ENCODE measurements at places on chromosomes 6 and 20.

DNA sequence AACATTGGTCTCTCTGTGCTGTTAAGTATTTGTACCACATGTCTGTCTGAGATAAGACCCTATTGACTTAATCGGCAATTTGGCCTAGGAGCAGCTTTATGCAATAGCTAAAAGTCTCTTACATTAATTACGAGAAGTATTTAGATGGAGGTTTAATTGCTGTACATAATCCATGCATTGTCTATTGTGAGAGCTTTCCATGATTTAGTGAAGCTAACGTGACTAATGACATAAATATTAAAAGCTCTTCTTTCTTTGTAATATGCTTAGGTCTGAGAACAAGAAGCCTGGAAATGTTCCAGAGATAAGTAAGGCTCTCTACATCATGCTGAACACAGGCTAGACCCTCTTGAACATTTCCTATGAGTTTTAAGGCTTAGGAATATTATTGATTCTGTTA, 32.7 kb upstream of the FAM83B start:
- DNase-seq, result no peak

- no peak for DNase-seq
Measured at GRCh38 chr6:157602521-157603295, 220.3 kb upstream of the SNX9 start.

DNA sequence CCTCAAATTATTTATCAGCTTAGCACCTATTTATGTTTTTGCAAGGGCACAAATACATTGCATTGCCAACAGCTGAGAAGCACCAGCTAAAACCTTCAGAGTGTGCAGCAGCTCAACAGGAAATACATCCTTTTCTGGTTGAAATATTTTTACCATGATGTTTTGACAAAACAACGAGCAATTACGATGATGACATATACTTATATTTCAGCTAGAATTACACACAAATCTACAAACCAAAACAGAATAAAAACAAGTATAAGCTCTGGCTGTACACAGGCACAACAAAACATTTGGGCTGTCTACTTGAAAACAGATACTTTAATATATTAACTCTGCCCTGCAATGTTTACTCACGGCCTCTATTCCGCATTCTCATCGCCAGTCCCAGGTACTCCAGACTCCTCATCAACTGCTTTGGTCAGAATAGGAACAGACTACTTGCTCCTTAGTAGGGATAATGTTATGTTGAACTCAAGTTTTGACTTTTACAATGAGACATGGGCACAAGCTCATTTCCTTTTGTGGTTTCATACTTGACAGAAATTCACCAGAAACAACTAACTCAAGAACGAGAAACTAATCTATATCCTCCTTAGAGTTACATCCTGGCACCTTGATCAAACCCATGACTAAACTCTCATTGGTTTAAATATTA, 377.6 kb downstream of the ESR1 start:
- DNase-seq, result no peak

DNA sequence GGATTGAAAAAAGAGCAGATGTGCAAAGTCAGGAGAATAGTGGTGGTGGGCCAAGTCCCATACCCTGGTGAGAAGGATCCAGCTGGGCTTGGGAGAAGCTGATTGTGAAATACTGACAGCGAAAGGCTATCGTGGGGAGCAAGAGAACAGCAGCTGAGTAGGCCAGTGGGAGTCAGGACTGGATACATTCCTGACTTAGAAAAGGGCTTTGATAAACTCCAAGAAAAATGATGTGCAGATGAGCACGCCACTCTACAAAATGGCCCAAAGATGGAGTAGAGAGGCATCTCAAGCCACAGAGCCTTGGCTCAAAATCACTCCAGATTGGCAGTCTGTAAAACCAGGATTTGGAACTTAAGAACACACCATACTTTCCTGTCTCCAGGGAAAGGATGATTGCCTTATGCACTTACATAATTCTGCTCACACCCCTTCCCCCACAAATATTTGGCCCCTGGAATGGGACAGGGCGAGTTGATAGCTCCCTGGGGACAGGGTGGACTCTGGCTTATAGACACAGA, 578.7 kb downstream of the MAFB start:
- no peak for DNase-seq

DNA sequence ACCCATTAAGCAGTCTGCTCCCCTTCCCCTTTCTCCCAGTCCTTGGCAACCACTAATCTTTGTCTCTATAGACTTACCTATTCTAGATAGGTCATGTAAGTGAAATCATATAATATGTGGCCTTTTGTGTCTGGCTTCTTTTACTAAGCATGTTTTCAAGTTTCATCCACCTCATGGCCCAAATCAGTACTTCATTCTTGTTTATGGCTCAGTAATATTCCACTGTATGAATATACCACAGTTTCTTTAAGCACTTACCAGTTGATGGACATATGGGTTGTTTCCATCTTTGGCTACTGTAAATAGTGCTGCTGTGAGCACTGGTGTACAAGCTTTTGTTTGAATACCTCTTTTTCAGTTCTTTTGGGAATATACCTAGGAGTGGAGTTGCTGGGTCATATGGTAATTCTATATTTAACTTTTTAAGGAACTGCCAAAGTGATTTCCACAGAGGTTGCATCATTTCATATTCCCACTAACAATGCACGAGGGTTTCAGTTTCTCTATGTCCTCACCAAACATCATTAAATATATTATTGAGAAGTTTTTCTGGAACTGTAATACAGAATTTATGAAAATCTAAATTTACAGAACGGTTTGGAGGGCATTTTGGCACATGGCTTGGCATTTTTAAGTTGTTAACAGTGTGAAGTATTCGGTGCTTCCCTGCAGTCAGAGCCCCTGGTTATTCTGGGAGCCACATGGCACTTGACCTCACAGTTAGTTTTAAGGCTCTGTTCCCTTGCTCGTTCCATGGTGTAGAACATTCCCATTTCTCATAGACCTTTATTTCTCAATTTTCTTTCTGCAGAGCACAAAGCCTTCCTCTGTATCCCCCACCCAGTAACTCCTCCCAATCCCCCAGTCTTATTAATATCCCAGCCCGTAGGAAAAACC, 27.0 kb upstream of the DTNBP1 start:
- DNase-seq, result no peak

DNA sequence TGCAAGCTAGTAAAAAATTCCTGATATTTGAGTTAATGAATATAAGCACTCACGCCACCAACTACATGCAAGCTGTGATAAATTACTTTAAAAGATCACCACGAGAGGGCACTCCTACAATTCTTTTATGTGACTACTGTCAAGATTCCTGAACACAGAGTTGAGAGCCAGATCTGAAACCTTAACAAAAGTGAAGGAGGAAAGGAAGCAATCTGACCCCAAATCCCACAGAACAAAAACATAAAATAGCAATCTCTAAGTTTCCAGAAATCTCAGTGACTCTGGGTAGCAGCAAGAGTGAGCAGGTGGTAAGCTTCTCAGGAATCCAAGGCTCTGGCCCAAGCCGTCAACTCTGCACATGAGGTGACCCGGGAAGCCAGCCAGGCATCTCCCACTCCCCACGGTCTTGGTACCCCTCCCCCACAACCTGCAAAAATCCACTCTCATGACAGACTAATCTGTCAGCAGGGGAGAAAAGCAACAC, 55.1 kb downstream of the STAU1 start:
- DNase-seq, result peak; percentile 24

DNA sequence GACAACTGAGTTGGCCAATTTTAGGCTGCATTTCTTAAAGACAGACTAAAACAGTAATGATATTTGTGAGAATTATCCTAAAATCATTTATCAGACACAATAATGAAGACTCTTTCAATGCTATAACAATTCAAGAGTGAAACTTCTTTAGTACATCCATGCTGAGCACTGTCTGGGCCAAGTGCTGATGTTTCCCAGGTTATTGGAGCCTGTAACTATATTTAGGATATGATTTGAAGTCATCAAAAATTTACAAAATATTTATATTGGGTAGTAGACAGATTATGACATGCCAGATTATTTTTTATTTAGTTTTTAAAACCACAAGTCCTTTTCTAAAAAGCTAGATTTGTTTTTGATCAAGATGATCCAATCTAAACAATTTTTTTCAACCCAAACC, 45.1 kb downstream of the FHL5 start:
- DNase-seq, result no peak

- peak; percentile 81 for DNase-seq
Measured at GRCh38 chr6:108592371-108593337, 31.9 kb downstream of the FOXO3 start.

GRCh38 chr6:30640481-30640880, 6.5 kb upstream of the C6orf136 start:
- DNase-seq, result no peak

- no peak for DNase-seq
Measured at GRCh38 chr6:340991-341827, 48.9 kb downstream of the DUSP22 start.

- no peak for DNase-seq
Measured at GRCh38 chr20:4190792-4191519, 175.6 kb upstream of the RNF24 start.

All from BJ (cell line).